ENCODE measurements at places on chromosomes 13 and 19.

- DNase-seq = peak; percentile 86
Observed at GRCh38 chr19:47240996-47241918, 10.3 kb upstream of the BBC3 start.

DNA sequence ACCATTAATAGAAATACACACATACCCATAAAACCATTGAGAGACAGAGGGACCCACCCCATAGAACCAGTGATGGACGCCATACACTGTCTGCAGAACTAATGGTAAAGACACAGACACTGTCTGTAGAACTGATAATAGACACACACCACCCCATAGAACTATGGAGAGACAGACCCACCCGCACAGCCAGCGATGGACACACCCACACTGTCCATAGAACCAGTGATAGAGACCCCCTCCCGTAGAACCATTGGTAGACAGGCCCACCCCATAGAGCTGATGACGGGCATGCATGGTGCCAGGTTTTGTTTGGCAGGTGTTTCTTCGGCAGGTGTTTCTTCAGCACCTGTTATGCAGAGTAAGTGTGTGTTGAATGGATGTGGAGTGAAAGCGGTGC is 88.3 kb upstream of the TEX29 start:
- DNase-seq = no peak

DNA sequence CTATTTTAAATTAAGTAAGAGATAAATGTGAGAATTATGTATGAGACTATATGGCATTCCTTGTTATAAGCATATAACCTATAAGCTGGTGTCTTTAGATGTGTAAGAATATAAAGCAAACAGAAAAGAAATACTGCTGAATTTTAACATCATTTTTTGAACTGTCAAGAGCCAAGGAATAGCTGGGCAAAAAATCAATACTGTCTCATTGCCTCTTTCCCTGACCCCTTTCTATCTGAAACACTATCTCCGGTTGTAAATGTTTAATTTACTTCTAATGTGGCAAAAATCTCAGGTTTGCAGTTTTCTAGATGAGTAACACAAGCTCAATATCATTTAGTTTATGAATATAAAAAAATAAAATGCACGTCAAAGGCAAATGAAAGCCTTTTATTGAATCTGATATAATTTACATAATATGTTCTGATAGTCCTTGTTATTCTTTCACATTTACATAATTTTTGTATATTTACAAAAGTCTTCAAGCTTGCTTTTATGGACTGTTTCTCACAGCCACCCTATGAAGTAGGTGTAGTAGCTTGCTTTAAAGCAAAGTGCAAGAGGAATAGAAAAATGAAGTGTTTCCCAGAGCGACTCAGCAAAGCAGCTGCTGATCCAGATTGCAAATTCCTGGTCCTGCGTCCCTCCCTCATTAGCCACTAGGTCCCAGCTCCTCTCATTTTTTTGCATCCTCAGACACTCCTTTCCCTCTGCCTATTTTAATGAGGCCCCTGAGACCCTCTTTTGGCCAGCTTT is 188.2 kb upstream of the RFC3 start:
- DNase-seq = no peak

DNA sequence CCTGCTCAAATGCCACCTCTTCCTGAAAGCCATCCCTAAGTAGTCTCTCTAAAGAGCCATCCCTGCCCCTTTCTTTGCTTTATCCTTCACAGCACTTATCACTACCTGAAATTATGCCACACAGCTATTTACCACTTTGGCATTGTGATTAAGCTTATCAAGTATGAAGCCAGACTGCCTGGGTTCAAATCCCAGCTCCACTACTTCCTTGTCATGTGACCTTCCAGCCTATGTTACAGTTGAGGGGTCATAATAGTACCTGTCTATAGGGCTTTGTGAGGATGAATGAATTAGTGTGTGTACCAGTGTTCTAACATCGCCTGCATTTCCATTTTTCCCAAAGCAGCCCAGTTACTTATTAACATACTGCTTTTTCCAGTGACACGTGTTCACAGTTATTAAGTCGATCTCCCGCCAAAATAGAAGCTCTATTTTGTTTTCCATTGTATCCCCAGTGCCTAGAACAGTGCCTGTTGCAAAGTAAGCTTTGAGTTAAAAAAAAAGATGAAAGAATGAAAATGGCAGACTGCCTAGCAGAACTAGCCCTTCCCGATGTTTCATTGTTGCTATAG is 32.8 kb downstream of the ZSWIM9 start:
- no peak for DNase-seq

DNA sequence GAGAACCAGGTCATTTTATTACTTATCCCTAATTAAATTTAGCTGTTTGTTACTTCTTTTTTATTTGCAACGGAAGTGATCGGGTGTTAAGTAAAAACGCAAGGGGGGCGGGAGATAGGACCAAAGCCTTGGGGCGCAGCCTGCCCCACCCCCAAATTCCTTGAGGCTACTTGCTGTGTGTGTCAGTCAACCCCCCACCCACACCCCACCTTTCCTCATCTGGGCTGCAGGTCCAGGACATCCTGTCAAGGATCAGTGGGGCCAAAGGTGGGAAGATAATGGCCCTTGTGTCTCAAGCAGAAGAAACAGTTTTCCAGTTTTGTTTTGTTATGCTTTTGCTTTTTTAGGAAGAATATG is 1.2 kb upstream of the FOXO1 start:
- peak; percentile 71 for DNase-seq

DNA sequence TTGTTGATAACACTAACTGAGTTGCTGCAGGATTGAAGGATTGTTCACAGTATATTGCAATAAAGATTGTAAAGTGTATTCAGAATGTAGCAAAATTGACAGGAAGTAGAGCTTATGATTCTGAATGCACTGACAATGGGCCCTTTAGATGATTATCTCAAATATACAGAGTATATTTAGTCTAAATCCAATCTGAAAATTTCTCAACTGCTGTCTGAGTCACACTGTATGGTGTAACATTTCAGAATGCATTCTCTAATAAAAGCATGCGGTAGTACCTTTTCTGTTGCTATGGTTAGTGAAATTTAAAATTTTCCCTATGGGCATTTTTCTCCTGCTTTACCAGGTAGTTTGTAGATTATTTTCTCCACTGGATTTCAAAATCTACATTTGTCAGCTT is 365.2 kb downstream of the PCDH17 start:
- DNase-seq = no peak

DNA sequence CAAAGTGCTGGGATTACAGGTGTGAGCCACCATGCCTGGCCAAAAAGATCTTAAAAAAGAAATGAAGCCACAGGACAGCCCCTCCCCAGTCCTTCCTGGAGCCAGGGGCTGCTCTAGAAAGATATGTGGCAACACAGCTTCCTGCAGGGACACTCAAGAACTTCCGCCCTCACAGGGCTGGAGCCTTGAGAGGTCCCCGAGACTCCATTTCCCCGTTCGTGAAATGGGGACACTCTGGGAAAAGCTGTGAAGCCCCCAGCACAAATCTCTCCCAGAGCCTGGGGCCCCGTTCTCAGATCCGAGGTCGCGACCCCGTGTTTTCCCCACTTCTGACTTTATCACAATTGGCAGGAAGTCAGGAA is 2.5 kb upstream of the GPX4 start:
- DNase-seq = peak; percentile 87

DNA sequence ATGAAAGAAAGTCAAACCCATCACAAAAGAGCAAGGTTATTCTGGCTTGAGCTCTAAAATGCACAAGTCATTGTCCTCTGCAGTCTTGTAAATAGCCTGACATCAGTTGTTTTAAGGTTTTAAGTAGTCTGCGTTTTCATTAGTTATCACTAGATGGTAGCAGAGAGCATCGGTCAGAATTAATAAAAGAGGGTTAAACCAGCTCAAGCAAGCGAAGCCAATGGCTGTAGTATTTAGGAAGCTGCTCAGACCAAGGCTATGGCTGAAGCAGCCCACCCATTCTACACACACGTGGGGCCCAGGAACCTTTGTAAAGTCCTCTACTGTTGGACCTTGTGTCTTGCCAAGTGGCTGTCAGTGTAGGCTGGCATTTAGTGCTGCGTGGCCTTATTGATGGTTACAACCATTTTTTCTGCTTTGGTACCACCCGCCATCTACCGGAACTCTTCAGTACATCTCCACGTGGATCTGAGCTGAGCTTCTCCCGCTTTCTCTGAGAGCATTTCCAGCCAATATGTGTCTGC is 13.3 kb upstream of the ZNF57 start:
- DNase-seq = no peak

GRCh38 chr13:83121896-83122295 is 760.4 kb downstream of the SLITRK1 start:
- no peak for DNase-seq

- no peak for DNase-seq
Observed at GRCh38 chr13:41282129-41282571, 18.8 kb upstream of the MTRF1 start.

DNA sequence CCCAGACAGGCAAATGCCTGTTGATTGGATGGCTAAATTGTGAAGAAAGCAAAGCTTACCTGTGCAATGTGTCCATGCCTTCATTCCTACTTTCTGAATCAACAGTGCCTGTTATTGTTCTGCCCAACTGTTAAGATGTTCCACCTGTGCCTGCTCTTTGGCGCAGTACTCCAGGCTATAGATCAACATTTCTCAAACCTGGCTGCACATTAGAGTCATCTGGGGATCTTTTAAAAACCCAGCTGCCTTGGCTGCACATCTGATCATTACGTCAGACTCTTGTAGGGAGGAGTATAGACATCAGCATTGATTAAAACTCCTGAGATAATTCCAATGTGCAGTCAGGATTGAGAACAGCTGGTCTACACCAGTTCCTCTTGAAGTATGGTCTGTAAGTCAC is 16.2 kb upstream of the CPB2 start:
- DNase-seq = no peak

Measured in sigmoid colon (tissue), 7 donors.